ENCODE measurements at places on chromosomes 11 and 22. TPM values are rescaled to one million over a fixed set of nuclear protein-coding genes. Genes with fewer than 3 reads are reported as not detected.

- DNase-seq: no peak
These were observed 837.5 kb upstream of the LRRC4C start for GRCh38 chr11:42296910-42297309.

DNA sequence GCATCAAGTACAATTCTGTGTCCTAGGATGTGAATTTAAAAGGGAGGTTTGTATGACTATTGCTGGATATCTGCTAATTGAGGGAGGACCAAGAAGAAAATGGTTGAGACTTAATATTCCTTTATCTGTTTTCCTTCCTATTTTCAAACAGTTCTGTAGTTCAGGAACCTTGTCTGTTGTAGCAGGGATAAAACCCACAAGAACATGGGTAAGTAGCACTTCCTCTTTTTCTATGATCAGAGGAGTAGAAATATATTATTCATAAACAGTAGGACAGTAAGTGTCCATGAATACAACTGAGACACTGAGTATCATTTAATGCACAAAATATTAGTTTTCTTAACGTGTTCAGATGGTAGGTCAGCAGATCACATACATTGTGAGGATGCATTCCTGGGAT, 7.6 kb downstream of the MS4A3 start:
- no peak for DNase-seq

GRCh38 chr11:112310419-112310818, 49.8 kb upstream of the PLET1 start:
- no peak for DNase-seq

DNA sequence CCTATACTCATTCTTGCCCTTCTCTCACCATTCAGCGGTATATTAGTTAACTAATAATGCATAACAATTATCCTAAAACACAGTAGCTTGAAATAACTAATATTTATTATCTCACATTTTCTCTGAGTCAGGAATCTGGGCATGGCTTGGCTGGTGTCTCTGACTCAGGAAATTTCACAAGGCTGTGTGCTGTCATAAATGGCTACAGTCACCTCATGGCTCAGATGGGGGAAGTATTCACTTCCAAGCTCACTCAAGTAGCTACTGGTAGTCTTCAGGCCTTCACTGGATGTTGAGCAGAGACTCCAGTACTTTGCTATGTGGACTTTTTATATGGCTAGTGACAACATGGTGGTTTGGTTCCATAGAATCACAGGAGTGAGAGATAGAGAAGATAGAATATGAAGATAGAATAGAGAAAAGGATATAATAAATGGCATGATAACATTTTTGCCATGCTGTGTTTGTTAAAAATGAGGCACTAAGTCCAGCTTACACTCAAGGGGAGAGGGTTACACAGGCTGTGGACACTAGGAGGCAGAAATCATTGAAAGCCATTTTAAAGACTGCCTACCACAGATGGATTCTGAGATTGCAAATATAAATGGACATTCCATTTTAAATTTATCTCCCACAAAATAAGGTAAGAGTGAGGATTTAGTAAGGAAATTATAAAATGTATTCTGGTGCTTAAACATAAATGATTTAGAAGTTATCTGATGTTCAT, 997.8 kb upstream of the CHORDC1 start:
- DNase-seq: no peak

Gene PPFIA1
- total RNA-seq: 53.0 TPM

DNA sequence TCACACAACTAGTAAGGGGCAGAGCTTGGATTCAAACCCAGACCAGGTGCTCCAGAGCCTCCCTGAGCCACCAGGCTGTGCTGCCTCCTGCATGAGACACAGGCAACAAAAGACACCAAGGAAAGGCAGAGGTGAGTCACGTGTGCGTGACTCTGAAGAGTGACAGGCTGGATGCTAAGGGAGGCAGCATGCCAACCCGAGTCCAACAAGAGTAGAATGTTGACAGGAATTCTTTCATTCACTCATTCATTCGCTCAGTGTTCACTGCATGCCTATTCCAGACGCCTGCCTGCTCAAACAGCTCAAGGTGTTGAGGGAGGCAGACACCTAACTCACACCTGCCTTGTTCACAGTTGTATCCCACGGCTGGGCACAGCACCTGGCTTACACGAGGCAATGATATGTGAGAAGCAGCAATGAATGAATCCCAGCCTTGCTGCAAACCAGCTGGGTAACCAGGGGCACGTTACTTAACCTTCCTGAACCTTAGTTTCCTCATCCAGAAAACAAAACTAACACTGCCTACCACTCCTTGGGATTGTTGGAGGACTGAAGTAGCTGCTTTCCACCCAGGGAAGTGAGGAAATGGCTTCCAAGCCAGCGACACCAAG, 73.8 kb upstream of the ARFGAP3 start:
- no peak for DNase-seq

DNA sequence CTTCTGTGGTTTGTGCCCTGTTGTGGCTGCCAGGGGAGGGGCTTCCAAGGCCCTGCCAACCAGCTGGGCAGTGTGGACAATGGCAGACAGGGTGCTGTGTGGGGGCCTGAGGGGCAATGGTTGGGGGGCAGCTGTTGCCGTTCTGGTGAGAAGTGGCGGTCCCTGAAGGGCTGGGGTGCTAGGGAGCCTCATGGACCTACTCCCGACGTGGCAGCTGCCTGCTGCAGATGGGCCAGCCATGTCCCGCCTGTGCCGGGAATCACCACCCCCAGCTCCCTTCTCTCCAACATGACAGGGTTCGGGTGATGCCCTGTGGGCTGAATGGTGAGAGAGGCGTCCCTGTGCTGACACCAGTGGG, 74.2 kb downstream of the KCNQ1 start:
- peak; percentile 22 for DNase-seq

GRCh38 chr11:10397226-10397987, 57.7 kb upstream of the AMPD3 start:
- DNase-seq: no peak

Gene POLD4
- 54.4 TPM for total RNA-seq

GRCh38 chr11:133906241-133906640, 50.5 kb downstream of the IGSF9B start:
- DNase-seq: no peak

DNA sequence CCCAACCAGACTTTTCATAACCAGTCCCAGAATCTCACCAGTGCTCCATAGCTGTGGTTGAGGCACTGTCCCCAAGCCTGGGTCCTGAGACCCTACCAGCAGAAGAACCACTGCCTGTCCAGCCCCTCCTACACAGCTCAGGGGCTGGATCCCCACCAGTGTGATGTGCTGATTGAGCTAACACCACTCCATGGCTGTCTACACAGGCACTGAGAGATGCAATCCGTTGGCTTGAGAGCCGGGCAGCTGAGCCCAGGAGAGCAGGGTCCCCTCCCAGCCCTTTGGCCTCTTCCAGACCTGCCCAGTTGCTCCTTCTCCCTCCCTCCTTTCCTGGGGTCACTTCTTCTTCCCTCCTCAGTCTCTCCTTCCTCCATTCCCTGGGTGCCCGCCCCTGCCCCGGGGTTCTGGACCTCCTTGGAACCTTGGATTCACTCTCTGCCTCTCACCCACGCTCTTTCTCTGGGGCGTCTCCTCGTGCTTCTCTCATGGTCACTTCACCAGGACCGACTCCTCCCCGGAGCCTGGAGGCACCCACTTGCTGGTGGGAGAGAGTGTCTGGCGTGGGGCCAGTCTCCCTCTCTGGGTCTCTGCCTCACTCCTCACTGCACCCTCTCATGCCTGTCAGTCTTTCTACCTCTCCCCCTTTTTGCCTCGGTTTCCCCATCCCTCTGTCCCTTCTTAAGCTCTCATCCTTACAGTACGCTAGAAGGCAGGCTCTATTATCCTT, 706 bp upstream of the SCYL1 start:
- DNase-seq: no peak

DNA sequence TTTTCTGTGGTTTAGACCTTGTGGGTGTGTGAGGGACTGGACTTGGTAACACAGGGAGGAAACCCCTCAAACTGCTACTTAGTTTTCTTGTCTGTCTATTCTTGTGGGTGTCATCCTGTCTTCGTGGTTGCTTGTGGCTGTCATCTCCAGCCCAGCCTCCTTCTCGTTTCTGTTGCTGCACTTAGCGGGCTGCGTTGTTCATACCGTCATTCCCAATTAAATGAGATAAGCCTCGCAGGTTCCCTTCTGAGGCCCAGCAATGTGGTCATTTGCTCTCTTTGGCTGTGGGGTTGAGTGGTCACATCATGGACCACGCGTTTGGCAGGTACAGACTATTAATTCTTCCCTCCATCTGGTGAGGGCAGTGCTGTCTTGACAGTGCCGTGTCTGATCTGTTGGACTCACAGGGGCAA, 18.8 kb downstream of the PANX1 start:
- no peak for DNase-seq

Gene HMBS
- total RNA-seq: 16.7 TPM

All from kidney (tissue), 22 donors.